Heart right ventricle (tissue), 16 donors: ENCODE measurements at places on chromosomes 7 and 10. TPM values are rescaled to one million over a fixed set of nuclear protein-coding genes. Genes with fewer than 3 reads are reported as not detected.

DNA sequence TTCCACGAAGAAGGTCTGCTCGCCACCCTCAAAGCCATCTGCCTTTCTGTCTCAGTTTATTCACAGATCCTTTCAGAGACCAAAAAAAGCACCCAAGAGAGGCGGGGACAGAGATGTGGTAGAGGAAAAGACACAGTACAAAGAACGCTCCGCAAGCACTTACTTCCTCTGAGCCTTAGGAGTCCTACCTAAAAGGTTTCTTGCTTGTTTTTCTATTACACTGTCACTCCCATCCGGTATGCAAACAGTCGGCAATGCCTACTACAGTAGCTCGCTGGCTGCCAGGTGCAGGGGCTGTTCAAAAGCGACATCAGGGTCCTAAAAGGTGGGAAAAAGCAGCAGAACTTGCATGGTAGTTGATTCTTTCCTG is 816 bp downstream of the TECPR1 start:
- DNase-seq, result no peak

DNA sequence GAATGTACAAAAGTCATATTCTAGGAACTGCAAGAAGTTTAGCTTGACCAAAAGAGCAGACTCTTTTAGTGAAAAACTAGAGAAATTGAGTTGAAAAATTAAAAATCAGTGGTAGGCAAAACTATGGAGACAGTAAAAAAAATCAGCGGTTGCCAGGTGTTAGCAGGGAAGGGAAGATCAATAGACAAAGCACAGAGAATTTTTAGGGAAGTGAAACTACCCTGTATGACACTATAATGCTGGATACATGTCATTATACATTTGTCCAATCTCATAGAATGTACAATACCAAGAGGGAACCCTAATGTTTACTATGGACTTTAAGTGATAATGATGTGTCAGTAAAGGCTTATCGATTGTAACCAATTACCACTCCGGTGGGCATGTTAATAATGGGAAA is 761.9 kb downstream of the MAGI2 start:
- DNase-seq, result no peak

DNA sequence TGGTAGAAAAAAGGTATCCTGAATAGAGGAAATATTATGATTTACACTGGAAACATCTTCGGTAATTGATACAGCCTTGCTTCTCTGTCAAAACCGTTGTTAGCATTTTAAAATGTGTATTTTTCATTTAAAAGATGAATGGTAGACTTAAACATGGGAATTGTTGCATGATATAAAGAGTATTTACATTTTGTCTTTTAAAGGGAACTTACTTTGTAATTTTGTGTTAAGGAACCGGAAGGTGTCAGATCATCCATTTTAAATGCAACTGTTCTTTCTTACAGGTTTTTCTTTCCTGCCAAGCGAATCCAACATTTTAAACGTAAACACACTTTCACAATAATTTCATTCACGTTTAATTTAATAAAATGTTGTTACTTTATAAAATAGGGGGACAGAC is 1.8 kb upstream of the IGF2BP3 start:
- no peak for DNase-seq

GRCh38 chr7:114970308-114970707 is 48.4 kb downstream of the MDFIC start:
- DNase-seq, result no peak

DNA sequence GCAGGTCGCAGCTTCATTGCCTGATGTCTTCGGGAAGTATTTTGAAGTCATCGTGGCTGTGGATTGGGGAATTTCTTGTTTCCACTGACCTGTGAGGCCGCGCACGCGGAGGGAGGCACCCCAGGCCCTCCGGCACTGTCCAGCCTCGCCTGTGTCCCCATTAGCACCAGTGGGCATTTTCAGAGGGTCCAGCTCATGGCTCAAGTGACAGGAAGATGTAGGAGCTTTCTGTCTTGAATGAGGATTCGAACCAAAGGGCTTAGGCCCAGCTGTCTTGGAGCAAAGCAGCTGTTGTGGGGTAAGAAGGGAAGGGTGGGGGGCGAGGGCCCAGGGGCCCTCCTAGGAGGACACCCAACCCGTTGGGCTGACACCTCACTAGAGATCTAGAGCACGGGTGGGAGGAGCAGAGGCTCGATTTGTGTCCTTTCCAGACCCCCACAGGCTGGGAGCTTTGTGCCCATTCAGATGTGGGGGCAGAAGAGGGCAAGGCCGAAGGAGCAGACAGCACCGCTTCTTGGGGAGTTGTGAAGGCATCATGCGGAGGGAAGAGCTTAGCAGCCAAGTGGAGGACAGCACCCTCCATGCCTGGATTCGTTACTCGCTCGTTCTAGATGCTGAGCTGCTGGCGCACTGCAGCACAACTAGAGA is 914 bp downstream of the ZNF37A start:
- DNase-seq, result no peak

GRCh38 chr10:61669849-61670248 is 7.1 kb downstream of the CABCOCO1 start:
- no peak for DNase-seq

- DNase-seq, result peak; percentile 83
Observed at GRCh38 chr10:125057158-125058001, 103.0 kb downstream of the CTBP2 start.

GRCh38 chr10:28894146-28894545 is 216.8 kb downstream of the BAMBI start:
- no peak for DNase-seq

DNA sequence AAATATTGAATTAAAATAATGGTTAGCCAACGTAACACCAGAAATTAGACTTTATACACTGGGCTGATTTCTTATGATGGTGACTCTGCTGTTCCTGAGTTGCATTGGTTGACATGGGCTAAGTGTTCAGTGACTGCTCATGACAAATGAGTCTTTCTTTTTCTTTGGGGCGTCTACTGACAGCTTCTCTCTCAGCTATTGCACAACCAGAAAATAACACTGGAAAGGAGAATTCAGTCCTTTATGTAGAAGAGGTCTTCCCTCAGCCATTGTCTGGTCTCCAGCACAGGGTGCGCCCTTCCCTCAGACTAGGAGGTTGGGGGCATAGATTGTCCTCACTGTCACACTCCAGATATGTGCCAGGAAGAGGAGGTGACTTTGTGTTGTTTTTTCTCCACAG is 21.6 kb downstream of the PNLIP start:
- no peak for DNase-seq

DNA sequence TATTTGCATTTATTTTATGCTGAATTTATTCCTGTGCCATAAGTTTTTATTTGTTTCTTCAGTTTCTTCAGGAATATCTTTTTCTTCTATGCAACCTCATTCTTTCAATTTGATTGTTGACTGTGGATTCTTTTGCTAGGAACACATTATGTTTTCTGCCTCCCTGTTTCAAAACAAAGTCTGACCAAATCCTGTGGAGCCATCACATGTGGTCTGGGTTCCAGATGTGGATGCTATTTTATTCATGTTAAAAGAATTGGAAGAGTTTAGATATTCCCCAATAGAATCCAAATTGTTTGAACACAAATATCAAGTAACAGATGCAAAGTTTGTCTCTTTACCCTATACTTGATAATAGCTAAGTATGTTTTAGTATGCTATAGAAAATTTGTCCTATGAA is 56.8 kb upstream of the LRRC17 start:
- DNase-seq, result no peak

- no peak for DNase-seq
Observed at GRCh38 chr10:95987685-95988426, 55.5 kb upstream of the CCNJ start.

DNA sequence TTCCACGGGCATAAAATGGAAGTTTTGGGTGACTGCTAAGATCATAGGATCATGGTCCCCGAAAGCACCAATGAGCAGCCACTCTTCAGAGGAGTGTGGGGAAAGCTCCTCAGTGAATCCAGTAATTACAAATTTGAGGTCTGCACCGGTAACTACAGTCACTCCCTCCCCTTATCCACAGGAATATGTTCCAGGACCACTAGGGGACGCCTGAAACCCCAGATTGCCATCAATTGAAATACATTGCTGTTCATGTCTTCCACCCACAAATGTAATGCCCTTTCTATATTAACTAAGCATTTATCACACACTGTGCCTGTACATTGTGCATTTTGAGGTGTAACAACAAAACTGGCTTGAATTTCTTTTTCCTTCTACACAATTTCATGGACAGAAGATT is 447.9 kb upstream of the PFKP start:
- no peak for DNase-seq

DNA sequence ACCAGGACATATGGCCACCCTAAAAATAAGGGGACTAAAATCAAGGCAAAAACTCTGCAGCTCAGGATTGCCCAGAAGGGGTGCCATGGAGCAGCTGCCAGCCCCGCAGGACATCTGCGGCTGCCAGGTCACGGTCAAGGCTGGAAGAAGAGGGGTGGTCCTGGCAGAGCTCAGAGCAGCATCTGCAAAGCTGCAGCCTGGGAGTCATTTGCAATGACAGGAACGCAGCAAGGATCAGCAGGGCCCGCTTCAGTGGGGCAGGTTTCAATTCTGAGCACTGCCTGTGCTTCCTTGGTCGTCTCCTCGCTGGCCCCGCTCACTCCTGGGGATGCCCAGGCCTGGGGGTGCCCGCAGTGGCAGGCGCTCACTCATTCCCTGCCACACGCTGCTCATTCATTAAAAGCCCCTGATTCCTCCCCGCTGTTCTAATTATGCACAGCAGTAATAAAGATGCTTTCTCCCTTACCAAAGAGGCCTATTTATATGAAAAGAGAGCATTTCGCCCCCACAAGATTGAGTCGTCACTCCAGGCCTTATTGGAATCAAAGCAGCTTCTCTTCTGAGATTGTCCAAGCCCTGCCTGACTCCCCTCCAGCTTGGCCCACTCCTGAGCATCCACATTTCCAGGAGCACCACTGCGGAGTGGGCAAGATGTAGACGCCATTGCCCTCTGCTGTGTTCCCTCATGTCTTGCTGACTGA is 4.6 kb downstream of the HSPA12A start:
- DNase-seq, result no peak

GRCh38 chr10:95536017-95536416 is 25.2 kb downstream of the SORBS1 start:
- DNase-seq, result no peak

DNA sequence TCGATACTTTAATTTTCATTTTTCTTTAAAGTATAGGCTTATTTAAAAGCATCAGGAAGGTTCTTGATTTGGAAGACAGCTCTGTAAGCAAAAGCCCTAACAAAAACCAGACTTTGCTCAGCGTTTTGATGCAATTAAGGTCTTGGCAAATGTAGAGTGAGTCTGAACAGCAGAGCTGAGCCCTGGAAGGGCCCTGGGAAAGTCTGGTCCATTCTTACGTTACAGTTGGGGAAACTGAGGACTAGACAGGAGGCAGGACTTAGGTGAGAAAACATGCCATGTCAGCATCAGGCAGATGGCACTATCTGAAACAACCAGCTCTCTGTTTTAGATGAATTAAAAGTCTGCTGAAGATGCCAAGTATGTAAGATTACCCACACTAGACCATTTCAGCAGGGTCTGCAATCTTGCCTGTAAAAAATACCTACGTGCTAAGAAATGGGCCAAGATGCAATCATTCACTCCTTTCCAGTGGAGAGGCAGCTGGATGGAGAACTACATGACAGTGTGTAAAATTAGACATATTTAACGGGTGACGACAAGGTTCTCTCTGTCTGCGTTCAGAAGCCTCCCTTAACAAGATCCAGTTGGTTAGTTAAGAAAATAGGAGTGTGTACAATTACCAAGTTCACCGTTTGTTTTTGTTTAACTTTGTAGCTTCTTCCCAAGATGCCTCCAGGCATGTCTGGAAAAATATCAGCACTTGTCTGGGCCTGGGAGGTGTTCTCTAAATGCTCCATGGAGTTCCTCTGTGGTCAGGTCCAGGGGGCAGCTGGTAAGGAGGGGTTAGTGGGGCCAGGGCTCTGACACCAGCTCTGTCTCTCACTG is 502.3 kb upstream of the ZMIZ1 start:
- DNase-seq, result no peak

DNA sequence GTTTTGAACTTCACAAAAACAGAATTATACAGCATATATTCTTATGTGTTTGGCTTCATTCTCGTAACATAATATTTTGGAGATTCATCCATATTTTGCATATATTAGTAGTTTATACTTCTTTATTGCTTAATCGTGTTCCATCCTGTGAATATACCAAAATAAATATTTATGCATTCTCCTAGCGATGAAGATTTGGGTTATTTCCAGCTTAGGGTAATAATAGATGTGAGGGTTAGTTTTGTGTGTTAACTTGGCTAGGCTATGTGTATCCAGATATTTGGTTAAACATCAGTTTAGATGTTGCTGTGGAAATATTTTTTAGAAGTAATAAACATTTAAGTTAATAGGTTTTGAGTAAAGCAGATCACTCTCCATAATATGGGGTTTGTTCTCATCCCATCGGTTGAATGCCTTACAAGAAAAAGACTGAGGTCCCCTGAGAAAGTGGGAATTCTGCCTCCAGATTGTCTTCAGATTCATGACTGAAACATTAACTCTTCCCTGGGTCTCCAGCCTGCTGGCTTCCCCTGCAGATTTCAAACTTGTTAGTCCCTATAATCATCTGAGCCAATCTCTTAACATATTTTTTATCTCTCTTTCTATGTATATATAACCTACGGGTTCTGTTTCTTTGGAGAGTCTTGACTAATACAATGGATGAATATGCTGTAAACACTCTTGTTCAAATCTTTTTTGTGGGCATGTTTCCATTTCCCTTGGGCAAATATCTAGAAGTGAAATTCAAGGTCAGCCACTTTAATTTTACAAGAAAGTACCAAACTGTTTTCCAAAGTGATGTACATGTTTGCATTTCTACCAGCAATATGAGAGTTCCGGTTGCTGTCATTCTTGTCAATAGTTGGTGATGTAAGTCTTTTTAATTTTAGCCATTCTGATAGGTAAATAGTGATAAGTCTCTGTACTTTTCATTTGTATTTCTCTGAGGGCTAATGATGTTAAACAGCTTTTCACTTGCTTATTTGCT is 48.7 kb downstream of the PDK4 start:
- no peak for DNase-seq

DNA sequence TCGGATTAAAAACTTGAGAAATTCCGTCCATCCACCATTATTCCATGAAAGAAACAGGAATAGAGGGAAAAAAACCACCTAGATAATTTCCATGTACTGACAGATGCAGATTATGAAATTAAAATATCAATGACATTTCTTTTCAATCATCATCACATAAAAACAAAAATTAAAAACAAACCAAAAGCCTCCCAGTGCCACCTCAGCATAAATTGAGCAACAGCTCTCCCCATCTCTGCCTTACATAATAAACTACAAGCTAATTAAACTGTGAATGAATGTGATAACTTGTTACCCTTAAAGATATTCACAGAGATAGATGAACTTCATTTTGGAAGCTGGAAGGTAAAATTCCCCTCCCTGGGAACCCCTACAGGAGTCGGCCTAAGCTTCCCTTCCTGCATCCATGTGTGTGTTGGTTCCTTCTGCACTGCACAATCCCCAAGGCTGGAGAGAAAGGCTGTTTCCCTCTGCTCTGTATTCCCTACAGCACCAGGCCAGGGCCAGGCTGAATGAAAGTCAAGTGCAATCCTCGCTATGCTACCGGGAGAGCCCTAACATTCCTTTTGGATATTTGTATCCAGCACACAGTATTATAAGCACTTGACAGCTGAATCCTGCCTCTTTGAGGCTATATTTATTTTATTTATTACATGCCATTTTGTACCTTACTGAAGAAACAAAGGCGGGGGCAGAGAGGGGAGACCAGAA is 8.1 kb downstream of the CCDC6 start:
- DNase-seq, result no peak

GRCh38 chr10:58826694-58827093 is 314.0 kb downstream of the BICC1 start:
- DNase-seq, result no peak

KNDC1 gene
- total RNA-seq, result 0.88 TPM

HABP2 gene
- total RNA-seq, result not detected

NMT2 gene
- 14.5 TPM for total RNA-seq

GPER1 gene
- 1.3 TPM for total RNA-seq
